Cardiac septum (tissue), 1 donor: ENCODE measurements at places on chromosomes 12 and 14. TPM values are rescaled to one million over a fixed set of nuclear protein-coding genes. Genes with fewer than 3 reads are reported as not detected.

GRCh38 chr14:88154926-88155325 is 150.0 kb downstream of the GPR65 start:
- no peak for DNase-seq

DNA sequence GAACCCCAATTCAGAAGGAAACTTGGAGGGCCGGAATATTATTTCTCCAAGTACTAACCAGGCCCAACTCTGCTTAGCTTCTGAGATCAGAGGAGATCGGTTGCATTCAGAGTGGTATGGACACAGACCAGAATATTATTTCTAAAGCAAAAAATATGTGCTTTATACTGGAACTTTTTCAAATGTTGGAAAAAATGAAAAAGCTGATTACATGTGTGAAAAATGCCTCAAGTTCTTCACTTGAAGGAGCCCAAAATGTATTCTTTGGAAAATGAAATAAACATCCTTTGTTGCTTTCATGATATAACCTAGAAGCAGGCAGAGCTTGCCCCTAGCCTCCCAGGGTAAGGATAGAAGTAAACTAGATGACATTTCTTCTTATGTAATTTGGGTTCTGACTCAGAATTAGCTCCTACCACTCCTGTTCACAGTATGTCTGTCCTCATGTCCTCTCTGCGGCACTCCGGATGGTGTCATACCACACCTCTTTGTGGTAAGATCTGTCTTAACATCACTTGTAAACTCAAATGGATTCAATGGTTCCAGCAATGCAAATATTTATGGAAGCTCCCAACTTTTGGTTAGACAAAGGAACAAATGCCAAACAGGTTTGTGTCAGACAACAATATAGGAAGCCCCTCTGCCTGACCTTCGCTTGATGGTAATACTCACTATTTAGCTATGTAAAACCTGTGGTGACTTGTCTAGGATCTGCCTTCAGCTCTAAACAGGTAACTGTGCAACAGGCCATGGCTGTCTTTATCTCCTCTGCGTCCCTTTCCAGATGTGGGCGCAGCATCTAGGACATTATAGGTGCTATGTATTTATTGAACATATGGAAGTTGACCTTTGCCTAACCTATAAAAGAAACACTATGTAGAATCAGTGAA is 178.5 kb downstream of the SSPN start:
- no peak for DNase-seq

DNA sequence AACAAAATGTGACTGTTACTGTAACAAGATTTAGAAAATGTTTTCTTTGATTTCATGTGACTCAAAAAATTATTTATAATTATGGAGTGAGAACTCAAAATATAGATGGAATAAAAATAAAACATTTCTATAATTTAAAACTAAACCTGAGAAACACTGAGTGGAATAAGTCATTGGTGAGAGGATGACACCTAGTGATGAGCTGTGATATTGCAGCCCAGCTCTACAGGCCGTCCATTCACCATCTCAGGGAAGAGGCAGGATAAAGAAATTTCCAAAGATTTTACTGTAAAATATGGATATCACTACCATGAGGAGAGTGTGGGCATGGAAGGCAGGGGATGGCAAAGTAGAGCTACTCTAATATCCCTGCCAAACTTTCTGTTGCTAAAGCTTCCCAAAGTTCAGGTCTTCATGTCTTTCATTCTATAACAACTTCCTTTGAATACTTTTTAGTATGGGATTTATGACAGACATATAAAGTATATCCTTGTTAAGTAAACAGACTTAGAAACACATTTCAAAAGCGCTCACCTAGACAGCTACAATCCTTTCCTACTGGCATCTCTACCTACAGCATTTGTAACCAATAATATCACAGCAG is 308.0 kb downstream of the ITPR2 start:
- DNase-seq, result no peak

DNA sequence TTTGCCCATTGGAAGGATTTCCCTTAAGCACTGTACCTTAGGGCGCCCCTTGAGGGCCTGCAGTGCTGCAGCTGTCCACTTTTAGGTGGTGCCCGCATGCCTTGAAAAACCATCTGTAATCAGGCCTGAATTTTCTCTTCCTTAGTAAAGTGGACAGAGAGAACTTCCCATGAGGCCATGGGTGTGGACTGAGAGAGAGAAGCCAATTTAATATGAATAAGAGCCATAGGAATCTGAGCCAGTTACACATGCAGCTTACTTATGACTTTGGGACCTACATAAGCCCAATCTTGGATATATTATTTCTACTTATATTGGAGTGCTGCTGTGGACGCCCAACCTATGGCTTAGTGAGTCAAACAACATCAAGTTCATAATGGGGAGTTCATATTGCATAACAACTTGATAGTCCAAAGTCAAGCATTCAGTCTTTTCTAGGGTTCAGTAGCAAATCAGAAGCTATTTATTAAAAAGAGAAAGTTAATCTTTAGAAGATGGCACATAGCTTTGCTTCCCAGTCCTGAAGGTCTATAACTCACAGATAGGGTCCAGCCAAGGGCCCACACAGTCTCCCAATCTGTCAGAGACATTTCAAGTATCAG is 11.1 kb upstream of the ETV6 start:
- no peak for DNase-seq

- peak; percentile 81 for DNase-seq
These were observed 20.7 kb upstream of the NEK9 start for GRCh38 chr14:75147423-75148071.

Gene NGB
- not detected for total RNA-seq

Gene PELI2
- 3.4 TPM for total RNA-seq

GRCh38 chr14:37709419-37710195 is 114.2 kb downstream of the TTC6 start:
- DNase-seq, result no peak

DNA sequence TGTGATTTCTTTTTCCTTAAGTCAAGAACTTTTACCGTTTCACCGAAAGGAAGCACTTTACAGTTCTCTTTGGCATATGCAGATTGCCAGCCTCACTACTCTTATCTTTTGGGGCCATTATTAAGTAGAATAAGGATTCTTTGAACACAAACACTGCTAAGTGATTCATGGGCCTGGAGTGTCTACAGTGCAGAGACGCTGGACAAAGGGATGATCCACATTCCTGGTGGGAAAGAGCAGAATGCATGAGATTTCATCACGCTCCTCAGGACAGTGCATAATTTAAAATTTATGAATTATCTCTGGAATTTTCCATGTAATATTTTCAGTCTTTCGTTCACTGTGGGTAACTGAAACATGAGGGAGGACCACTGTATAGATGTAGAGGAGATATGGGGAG is 90.2 kb downstream of the TTLL5 start:
- DNase-seq, result no peak

Gene HOXC13
- not detected for total RNA-seq

DNA sequence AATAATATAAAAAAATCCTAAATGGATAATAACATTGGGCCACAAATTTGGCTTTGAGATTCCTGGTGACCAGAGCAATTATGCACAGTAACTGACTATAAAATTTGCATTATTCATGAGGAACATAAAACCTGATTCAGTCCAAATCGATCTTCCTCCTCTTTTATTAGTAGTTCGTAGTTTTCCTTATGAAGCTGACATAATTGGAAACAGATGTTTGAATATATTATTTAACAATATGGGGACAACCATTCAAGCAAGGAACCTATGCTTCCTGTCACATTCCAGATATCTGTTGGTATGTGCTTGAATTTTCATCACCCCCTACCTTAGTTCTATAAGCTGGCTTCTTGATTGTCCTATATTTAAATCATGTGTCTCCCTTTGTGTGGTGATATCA is 34.9 kb downstream of the CCDC175 start:
- no peak for DNase-seq

DNA sequence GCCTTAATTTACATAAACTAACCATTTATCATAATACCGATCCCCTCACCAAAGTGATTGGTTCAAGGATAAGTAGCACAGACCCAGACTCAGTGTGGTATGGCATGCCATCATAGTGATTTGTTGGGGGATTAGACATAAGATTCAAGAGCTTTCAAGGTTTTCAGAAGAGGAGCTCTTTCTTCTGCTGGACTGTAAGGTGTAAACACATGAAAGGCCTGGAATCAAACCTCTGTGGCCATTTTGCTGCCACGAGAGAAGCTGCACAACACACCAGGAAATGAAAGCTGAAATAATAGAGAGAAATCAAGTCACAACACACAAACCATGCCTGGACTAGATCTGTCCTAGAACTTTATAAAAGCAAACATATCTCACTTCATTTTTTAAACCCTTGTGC is 30.8 kb downstream of the BTG1 start:
- no peak for DNase-seq

Gene RNASE9
- not detected for total RNA-seq

Gene CLSTN3
- 5.7 TPM for total RNA-seq

Gene STAC3
- total RNA-seq, result 0.94 TPM

Gene CCDC175
- total RNA-seq, result not detected

Gene KLHL33
- total RNA-seq, result 0.35 TPM

- DNase-seq, result no peak
These were observed 96.8 kb downstream of the PPHLN1 start for GRCh38 chr12:42422785-42423184.

GRCh38 chr14:20485900-20486299 is 16.7 kb downstream of the PNP start:
- DNase-seq, result no peak

- no peak for DNase-seq
These were observed 1505.5 kb upstream of the TMEM132C start for GRCh38 chr12:126761420-126761819.

Gene CABP1
- 2.8 TPM for total RNA-seq

DNA sequence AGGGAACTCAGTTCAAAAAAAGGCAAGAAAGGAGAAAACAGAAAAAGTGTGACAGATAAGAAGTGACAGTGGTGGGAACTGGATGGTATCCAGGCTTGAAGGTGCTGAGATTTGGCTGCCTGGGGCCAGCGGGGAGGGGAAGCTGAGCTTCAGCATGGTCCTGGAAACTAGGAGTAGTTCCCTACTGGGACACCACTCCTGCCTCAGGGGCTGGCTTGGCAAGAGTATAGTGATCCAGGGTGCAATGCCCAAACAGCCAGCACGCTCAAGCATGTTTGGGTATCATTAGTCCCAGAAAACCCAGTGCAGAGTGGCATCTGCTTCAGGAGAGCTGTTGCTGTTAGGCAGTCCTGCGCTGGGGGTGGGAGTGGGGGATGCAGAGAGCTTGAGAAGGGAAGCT is 49.5 kb upstream of the KTN1 start:
- DNase-seq, result no peak

DNA sequence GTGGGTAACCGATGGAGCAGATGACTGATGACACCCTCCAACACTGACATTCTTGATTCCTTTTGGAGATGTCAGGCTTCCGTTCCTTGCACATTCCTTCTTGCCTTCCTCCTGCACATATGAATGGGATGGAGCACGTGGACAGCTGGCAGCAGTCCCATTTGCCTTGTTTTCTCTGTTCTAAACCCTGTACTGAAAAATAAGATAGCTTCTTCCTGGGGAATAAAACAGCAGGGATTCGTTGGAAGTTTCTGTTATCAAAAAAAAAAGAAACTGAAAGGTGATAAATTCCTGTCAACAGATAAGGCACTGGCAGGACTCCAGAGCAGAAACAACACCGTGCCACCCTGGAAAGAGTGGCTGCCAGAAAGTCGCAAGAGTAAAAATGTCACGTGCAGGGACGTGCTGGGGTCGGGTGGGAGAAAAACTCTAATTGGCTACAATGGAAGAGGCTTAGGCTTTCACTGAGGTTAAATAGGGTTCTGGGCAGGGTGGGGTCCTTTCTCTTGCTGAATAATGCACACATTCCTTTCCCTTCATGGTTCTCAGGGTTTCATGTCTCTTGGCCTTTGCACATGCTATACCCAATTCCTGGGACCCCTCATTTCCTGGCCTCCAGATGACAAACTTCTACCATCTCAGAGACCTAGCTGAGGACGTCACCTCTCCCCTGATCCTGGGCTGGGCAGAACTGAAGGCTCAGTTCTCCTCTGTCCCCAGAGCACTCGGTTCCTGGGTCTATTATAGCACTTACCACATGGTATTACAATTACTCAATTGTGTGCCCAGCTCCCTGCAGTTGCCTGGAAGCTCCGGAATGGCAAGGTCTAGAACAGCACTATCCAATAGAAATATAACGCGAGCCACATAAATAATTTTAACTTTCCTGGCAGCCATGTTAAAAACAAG is 7.0 kb upstream of the NUAK1 start:
- no peak for DNase-seq

DNA sequence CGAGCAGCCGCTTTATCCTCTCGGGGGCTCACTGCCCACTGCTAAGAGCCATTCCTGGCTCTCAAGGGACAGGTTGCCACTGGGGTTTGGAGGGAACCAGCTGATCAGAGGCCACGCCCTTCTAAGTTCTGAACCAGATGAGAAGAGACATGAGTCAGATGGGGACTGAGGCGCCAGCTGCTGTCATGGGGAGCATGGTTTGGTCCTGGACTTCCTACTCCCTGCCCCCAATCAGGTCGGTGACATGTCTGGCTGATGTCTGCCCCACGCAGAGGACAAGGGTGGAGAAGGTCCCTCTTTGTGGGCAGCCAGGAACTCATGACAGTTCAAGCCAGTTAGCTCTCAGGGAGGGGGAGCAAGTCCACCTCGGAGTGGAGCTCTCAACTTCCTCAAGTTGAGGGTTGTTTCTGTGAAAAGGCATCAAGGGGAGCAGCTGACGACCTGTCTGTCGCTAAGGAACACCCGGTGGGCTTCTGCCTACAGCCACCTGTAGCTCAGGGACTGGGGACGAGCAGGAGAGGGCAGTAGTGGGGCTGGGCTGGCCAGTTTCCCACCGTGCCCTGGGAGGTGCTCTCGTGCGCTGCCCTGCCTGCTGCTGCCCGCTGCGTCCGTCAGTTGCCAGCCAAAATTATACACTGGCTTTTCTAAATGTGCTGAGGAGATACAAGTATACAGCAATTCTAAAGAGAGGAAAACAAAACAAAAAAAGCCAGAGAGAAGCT is 20.5 kb downstream of the PSMC1 start:
- no peak for DNase-seq

DNA sequence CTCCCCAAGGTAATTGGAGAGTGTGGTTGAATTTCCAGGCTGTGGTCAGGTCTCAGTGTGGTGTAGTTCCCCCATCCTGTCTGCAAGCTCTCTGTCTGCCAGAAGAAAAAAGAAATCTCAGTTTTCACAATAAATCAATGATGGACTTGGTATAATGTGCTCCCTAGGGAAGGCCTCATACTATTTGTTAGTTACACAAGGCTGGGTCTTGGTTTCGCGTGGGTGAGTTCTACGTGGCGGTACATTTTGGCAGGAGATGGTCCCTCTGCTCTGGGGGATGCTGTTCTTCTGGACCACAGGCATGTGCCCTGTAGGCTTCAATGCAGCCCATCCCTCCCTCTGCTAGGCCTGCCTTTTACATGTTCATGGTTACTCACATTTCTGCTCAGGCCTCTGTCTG is 206.4 kb upstream of the PELI2 start:
- no peak for DNase-seq

Gene NTN4
- 77.8 TPM for total RNA-seq

- DNase-seq, result peak; percentile 83
These were observed 395.5 kb downstream of the ZFP36L1 start for GRCh38 chr14:68397371-68397811.
